ENCODE measurements at places on chromosomes 12 and 14.

GRCh38 chr12:124881123-124881522, 17.5 kb upstream of the SCARB1 start:
- DNase-seq, result no peak

DNA sequence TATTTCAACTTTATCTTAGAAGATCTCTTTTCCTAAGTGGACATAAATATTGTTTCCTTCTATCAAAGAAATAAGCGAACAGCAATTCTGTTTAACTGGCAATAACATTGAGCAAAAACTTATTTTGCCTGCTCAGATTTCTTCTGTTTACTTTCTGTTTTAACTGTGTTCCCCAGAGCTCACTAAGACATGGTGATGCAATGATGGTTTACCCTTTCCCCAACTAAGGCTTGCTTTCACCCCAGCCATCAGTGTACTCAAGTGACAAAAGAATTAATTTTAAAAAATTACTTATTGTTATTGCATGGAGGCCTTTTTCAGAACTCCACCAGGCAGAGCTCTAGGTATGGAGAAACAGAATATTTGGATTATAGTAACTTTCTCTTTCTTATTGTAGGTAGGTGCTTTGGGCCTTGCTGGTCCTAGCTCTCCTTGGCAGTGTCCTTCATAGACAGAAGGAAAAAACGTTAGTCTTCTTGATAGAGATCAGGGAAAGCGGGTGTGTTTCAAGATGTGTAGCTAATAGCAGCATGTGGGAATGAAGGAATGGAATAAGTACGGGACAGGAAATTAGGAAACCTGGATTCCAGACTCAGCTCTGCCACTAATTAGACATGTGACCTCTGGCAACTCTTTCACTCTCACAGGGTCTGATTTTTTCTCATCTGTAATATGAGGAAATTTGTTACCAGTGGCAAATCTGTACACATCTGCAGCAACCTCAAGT, 14.6 kb upstream of the DDHD1 start:
- DNase-seq, result no peak

DNA sequence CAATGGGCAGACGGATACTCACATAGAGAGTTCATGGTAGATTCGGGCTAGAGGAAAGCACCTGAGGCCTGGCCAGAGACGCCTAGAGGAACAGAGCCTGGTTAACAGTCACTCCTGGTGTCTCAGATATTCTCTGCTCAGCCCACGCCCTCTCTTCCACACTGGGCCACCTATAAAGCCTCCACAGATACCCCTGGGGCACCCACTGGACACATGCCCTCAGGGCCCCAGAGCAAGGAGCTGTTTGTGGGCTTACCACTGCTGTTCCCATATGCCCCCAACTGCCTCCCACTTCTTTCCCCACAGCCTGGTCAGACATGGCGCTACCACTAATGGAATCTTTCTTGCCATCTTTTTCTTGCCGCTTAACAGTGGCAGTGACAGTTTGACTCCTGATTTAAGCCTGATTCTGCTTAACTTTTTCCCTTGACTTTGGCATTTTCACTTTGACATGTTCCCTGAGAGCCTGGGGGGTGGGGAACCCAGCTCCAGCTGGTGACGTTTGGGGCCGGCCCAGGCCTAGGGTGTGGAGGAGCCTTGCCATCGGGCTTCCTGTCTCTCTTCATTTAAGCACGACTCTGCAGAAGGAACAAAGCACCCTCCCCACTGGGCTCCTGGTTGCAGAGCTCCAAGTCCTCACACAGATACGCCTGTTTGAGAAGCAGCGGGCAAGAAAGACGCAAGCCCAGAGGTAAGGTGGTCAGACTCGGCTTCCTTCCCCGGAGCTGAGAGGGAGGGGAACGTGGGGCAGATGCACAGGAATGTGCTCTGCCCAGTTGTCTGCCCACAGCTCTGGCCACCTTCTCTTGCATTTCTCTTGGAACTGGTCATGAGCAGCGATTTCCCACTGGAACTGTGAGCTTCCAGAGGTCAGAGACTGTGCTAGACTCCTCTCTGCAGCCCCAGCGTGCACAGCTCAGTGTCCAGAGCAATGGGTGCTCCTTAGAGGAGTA, at the start of gene CD4:
Gene CD4, plus strand, starts transcription at position 557 of the 953 bp plus-strand sequence. CDS start 10,611 bp downstream, outside the sequence.
- no peak for DNase-seq

GRCh38 chr14:96341323-96341722, 21.8 kb downstream of the ATG2B start:
- no peak for DNase-seq

GRCh38 chr12:237026-237815, 23.3 kb upstream of the SLC6A12 start:
- no peak for DNase-seq

GRCh38 chr12:94248582-94248981, 100.2 kb downstream of the PLXNC1 start:
- DNase-seq, result no peak

- DNase-seq, result no peak
Observed at GRCh38 chr12:116878567-116879508, 2.4 kb downstream of the HRK start.

DNA sequence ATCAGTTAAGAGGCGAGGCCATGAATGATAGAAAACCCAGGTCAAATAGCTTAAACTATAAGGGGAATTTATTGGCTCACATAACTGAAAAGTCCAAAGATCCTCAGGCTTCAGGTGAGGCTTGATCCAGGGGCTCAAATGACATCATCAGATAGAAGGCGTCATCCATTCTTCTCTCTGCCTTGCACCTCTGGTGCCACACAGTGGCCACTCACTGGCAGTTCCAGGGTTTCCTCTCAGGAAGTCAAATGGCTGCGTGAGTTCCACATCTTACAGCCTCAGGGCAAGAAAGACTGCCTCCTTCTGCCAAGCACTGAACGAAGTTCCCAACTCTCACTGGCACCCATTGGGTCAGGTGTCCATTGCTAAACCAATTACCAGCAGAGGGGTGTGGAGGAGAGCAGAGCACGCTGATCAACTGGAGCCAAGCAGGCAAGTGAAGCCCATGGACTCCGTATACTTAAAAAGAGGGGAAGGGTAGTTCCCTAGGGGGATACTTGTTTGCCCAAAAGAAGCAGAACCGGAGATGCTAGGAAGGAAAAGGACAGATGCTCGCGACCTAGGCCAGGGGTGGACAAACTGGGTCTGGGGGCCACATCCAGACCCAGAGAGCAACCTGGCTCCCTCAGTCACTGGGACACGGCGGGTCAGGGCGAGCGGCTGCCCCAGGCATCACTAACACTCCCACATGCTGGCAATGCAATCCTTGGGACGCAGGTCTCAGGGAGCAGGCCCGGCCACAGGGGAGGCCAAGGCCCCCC, 69.3 kb downstream of the SERPINA3 start:
- DNase-seq, result no peak

DNA sequence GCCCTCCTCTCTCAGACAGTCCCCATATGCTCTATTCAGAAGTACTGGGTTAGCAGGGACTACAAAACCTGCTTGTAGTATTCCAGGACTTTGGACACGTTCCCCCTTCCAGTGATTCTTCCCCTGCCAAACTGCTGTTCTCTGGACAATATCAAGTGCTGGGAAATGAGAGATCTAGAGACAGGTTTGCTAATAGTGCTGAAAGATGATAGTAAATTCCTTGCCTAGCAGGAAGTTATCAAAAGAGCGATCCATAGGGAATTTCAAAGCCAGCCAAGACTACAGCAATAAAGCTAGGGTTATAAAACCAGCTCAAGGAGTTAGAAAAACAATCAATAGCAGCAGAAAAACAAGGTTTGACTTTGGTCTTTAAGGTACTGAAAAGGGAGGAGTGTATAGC, 15.2 kb downstream of the SLC7A8 start:
- DNase-seq, result no peak

GRCh38 chr12:115325858-115326257, 641.9 kb upstream of the TBX3 start:
- no peak for DNase-seq
